ENCODE measurements at places on chromosomes 7 and 10. TPM values are rescaled to one million over a fixed set of nuclear protein-coding genes. Genes with fewer than 3 reads are reported as not detected.

Gene EBLN1
- polyA plus RNA-seq, result not detected

Gene PRSS2
- polyA plus RNA-seq, result not detected

Gene RSPH10B
- not detected for polyA plus RNA-seq

Gene SUN3
- polyA plus RNA-seq, result not detected

Gene LIPK
- not detected for polyA plus RNA-seq

Gene FBXW4
- polyA plus RNA-seq, result 9.9 TPM

Gene GPR26
- not detected for polyA plus RNA-seq

Gene CAMK2B
- polyA plus RNA-seq, result not detected

Gene GHRHR
- not detected for polyA plus RNA-seq

Gene HMX3
- polyA plus RNA-seq, result not detected

Gene GIMAP8
- 1.4 TPM for polyA plus RNA-seq

Gene LARP4B
- 31.3 TPM for polyA plus RNA-seq

Gene CHST15
- 15.4 TPM for polyA plus RNA-seq

Gene TRPV5
- polyA plus RNA-seq, result not detected

Gene GALNT17
- not detected for polyA plus RNA-seq

Gene KLLN
- polyA plus RNA-seq, result 0.25 TPM

Gene CTAGE4
- polyA plus RNA-seq, result not detected
